ENCODE measurements at places on chromosomes 1 and 21. TPM values are rescaled to one million over a fixed set of nuclear protein-coding genes. Genes with fewer than 3 reads are reported as not detected.

DNA sequence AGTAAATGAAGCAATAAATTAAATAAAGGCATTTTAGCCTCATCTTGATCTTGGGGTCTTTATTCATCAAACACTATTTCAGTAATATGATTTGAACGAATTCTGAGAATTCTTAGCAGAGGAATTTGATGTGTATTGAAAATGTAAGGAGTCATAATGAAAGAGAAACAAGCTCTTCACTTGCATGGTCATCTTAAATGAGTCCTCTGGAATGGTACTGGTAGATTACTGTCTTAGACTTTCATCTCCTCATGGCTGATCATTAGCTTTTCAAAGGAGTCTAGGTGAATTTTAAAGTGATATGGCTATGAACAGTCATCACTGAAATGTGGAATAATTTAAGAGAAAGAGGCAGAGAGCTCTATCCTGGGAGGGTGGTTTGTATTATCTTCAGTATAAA, 30.0 kb downstream of the PRRC2C start:
- H3K27ac ChIP-seq, result no peak overlapping the region
- no peaks in the 10 kb centered on the region for H3K4me1 ChIP-seq
- DNase-seq, result no peak
- no peak overlapping the region for H3K4me3 ChIP-seq
- no peaks in the 10 kb centered on the region for H3K27me3 ChIP-seq

- H3K27ac ChIP-seq, result no peak overlapping the region
- H3K36me3 ChIP-seq, result no peaks in the 10 kb centered on the region
- no peak for DNase-seq
- no peaks in the 10 kb centered on the region for H3K27me3 ChIP-seq
- H3K4me3 ChIP-seq, result no peak overlapping the region
Observed at GRCh38 chr1:17089506-17089905, 29.7 kb downstream of the PADI2 start.

DNA sequence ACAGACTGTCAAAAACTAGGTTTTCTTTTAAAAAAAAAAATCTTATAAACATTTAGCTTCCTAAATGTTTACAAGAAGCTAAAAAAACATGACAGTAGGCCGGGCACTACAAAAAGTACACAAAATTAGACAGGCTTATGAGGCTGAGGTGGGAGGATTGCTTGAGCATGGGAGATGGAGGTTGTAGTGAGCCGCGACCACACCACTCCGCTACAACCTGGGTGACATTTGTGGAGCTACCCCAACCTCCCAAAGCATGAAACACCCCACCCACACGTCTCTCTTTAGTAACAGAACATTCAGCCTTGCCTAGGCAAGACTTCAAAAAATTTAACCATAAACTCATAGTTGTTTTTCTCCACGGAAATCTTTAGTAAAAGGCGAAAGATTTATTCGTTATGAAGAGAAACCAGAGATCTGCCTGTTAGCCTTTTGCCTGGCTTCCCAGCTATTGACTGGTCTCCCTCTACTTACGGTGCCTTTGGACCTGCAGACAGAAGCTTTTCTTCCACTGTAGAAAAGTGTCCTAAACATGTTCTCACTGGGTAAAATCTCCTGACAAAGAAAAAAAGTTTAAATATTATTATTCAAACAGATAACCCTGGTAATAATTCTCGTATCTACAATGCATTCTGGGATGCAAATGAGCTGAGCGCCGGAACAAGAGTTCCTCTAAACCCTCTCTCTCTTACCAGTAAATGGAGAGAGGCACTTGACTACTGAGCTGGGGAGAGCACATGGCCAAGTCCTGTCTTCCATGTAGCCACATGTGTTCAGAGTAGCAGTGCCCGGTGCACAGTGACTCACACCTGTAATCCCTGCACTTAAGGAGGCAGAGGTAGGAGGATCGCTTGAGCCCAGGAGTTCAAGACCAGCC, 9.2 kb downstream of the RNU5D-1 start:
- no peak overlapping the region for H3K27ac ChIP-seq
- H3K36me3 ChIP-seq, result no peaks in the 10 kb centered on the region
- H3K4me3 ChIP-seq, result no peak overlapping the region
- H3K27me3 ChIP-seq, result no peaks in the 10 kb centered on the region
- H3K4me1 ChIP-seq, result no peaks in the 10 kb centered on the region

GRCh38 chr1:99786751-99787501, 20.5 kb upstream of the FRRS1 start:
- no peaks in the 10 kb centered on the region for H3K36me3 ChIP-seq
- no peak overlapping the region for H3K27ac ChIP-seq
- H3K4me3 ChIP-seq, result no peak overlapping the region
- no peaks in the 10 kb centered on the region for H3K4me1 ChIP-seq
- no peaks in the 10 kb centered on the region for H3K27me3 ChIP-seq

- no peak overlapping the region for H3K27ac ChIP-seq
- peaks cover 21% of the 10 kb centered on the region for H3K27me3 ChIP-seq
- no peaks in the 10 kb centered on the region for H3K36me3 ChIP-seq
Observed at GRCh38 chr1:203122159-203122558, 5.4 kb upstream of the ADORA1 start.

GRCh38 chr1:30727824-30728223, 4.4 kb upstream of the MATN1 start:
- H3K36me3 ChIP-seq, result no peaks in the 10 kb centered on the region
- H3K4me1 ChIP-seq, result peaks cover 15% of the 10 kb centered on the region
- H3K27ac ChIP-seq, result no peak overlapping the region
- no peaks in the 10 kb centered on the region for H3K27me3 ChIP-seq

DNA sequence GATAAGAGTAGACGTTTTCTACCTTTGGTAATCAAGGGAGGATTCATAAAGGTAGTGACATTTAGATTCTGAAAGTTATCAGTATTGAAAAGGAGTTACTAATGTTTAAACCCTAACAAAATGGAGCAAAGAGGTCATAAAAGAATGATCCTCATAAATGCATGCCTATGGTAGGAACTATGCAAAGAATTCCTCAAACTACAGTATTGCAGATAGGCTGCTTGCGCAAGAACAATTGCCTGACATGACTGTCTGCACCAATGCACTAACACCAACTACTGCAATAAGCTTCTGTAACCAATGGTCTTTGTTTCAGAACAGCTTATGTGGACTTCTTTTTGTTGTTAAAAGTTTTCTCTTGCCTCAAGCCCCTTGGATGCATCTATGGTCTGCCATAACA, 597.3 kb upstream of the ADGRL4 start:
- H3K36me3 ChIP-seq, result no peaks in the 10 kb centered on the region
- H3K4me3 ChIP-seq, result no peak overlapping the region
- DNase-seq, result no peak
- H3K27ac ChIP-seq, result no peak overlapping the region
- H3K4me1 ChIP-seq, result peaks cover 13% of the 10 kb centered on the region

GRCh38 chr1:117007719-117008013, 6.1 kb downstream of the CD101 start:
- no peak for DNase-seq
- no peaks in the 10 kb centered on the region for H3K36me3 ChIP-seq
- no peak overlapping the region for H3K4me3 ChIP-seq
- peaks cover 5% of the 10 kb centered on the region for H3K4me1 ChIP-seq

DNA sequence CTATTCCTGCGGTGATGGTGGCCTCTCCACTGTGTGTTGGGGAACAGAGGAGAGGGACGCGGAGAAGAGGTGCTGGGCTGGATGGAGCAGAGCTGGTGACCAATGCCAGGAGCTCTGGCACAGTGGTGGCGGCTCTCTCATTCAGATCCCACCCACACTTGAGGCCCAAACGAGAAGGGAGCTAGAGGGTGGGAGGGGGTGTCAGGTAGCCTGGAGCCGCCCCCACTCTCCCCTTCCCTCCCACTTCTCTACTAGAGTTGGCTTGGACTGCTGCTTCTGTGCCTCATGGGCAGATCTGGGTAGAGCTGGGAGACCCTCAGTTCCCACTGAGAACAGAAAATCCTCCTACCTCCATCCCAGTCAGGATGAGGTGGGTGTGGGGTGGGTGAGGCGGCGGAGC, 3.5 kb downstream of the TTC39A start:
- H3K27ac ChIP-seq, result no peak overlapping the region
- no peak for DNase-seq
- no peak overlapping the region for H3K4me3 ChIP-seq
- peaks cover 28% of the 10 kb centered on the region for H3K27me3 ChIP-seq
- peaks cover 3% of the 10 kb centered on the region for H3K4me1 ChIP-seq
- no peaks in the 10 kb centered on the region for H3K36me3 ChIP-seq

DNA sequence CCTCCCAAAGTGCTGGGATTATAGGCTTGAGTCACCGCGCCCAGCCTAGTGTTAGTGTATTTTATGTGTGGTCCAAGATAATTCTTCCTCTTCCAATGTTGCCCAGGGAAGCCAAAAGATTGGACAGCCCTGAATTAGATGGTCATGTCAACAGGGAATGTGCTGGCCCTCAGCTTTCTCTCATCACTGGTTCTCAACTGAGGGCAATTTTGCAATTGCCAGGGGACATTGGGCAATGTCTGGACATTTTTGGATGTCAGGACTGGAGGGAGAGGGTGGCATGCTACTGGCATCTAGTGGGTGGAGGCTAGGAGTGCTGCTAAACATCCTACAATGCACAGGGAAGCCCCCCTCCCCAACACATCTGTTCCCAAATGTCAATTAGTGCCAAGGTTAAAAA, 95.0 kb downstream of the LAMC2 start:
- peaks cover 5% of the 10 kb centered on the region for H3K4me1 ChIP-seq
- H3K27ac ChIP-seq, result no peak overlapping the region
- peak; percentile 21 for DNase-seq
- no peaks in the 10 kb centered on the region for H3K36me3 ChIP-seq
- no peaks in the 10 kb centered on the region for H3K27me3 ChIP-seq

DNA sequence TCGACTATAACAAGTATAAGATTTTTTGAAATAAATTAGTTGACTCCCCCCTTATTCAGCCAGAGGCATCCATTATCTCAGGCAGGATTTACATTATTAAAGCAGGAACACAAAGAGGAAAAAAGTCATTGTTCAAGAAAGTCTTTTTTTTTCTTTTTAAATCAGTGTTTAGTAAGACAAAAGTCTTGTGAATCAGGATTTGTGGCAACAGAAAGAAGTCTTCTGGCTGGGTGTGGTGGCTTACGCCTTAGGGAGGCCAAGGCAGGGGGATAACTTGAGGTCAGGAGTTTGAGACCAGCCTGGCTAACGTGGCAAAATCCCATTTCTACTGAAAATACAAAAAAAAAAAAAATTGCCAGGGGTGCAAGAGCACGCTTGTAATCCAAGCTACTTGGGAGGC, 505.5 kb downstream of the LMO4 start:
- no peak overlapping the region for H3K27ac ChIP-seq
- H3K4me3 ChIP-seq, result no peak overlapping the region
- H3K36me3 ChIP-seq, result no peaks in the 10 kb centered on the region

GRCh38 chr1:17191990-17192242, 13.0 kb upstream of the PADI1 start:
- H3K36me3 ChIP-seq, result no peaks in the 10 kb centered on the region
- H3K27me3 ChIP-seq, result no peaks in the 10 kb centered on the region
- peaks cover 8% of the 10 kb centered on the region for H3K4me1 ChIP-seq
- no peak for DNase-seq
- no peak overlapping the region for H3K4me3 ChIP-seq

- H3K4me3 ChIP-seq, result no peak overlapping the region
- H3K27ac ChIP-seq, result no peak overlapping the region
- no peaks in the 10 kb centered on the region for H3K4me1 ChIP-seq
- no peak for DNase-seq
Observed at GRCh38 chr1:29062157-29062942, 61.4 kb downstream of the TMEM200B start.

- no peak overlapping the region for H3K27ac ChIP-seq
- H3K36me3 ChIP-seq, result no peaks in the 10 kb centered on the region
- H3K27me3 ChIP-seq, result no peaks in the 10 kb centered on the region
- H3K4me3 ChIP-seq, result no peak overlapping the region
- H3K4me1 ChIP-seq, result no peaks in the 10 kb centered on the region
- no peak for DNase-seq
Observed at GRCh38 chr1:87252406-87252805, 76.3 kb upstream of the LMO4 start.

GRCh38 chr1:81681601-81682266, 119.0 kb upstream of the ADGRL2 start:
- no peak overlapping the region for H3K27ac ChIP-seq
- peaks cover 45% of the 10 kb centered on the region for H3K4me1 ChIP-seq
- H3K4me3 ChIP-seq, result no peak overlapping the region

DNA sequence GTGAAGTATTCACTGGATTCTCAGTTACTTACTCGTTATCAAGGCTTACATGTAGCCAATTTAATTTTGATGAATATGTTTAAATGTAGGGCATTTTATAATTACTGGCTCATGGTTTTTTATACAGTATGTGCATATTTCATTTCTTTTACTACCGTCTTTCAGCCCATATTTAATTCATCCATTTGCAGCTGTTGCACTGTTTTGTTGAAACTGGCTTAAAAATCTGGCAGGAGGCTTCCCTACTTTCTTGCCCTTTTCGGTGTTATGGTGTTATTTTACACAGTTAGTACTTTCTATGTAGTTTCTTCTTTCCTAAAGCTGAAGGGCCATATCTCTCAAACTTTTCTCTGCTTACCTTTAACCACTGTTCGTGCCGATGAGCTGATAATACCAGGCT, 54.2 kb downstream of the ITSN1 start:
- DNase-seq, result no peak
- H3K4me1 ChIP-seq, result peaks cover 46% of the 10 kb centered on the region
- H3K27ac ChIP-seq, result no peak overlapping the region

GRCh38 chr1:8317647-8318381, at the start of gene SLC45A1:
TSS of gene SLC45A1 (plus strand) at chr1:8318114. CDS start at chr1:8324330, 6,216 bp downstream.
- peaks cover 14% of the 10 kb centered on the region for H3K4me1 ChIP-seq
- H3K4me3 ChIP-seq, result peak within 1 kb of the TSS; percentile 66
- peak; percentile 88 for DNase-seq
- H3K27me3 ChIP-seq, result peaks cover 39% of the 10 kb centered on the region

GRCh38 chr1:8359617-8360481, 41.9 kb downstream of the SLC45A1 start:
- no peaks in the 10 kb centered on the region for H3K27me3 ChIP-seq
- H3K36me3 ChIP-seq, result no peaks in the 10 kb centered on the region
- DNase-seq, result no peak
- H3K4me3 ChIP-seq, result no peak overlapping the region

DNA sequence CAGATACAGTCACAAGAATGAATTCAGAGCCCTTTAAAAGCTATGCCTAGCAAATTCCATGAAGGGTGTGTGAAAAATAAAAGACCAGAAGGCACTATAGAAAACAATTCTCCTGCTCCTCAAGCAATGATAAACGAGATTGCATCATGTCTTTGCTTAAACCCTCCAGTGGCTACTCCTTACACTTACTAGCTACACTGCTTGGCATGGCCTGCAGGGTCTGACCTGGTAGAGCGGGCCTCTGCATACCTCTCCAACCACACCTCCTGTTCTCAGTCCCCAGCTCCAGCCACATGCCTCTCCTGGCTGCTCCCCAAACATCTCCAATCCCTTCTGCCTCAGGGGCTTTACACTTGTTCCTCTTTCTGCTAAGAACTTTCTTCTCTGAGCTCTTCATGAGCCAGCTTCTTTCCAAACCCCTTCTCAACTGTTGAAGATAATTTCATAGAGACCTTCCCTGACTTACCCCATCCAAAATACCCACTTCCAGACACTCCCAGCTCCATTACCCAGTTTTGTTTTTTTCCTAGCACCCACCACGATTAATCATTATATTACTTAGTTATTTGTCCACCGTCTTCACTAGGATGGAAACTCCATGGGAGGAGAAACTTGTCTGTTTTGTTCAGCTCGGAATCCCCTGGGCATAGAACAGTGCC, 11.2 kb upstream of the CREG1 start:
- H3K27me3 ChIP-seq, result no peaks in the 10 kb centered on the region
- DNase-seq, result no peak
- H3K4me1 ChIP-seq, result no peaks in the 10 kb centered on the region
- H3K4me3 ChIP-seq, result no peak overlapping the region

The OLIG2 gene
- total RNA-seq, result 0.15 TPM

The AGPAT3 gene
- 7.8 TPM for total RNA-seq

The OR10J4 gene
- total RNA-seq, result not detected

The SHC1 gene
- total RNA-seq, result 86.5 TPM

The GBP6 gene
- total RNA-seq, result not detected

The F13B gene
- not detected for total RNA-seq

The IFI44 gene
- total RNA-seq, result not detected

The LCE2B gene
- not detected for total RNA-seq

The ENTREP3 gene
- 4.8 TPM for total RNA-seq

The PTPRU gene
- 68.9 TPM for total RNA-seq

The HSD3B1 gene
- total RNA-seq, result not detected

Measured in neural progenitor cell (in vitro differentiated cells).